Panc1 (cell line): ENCODE measurements at places on chromosomes 16 and 17.

DNA sequence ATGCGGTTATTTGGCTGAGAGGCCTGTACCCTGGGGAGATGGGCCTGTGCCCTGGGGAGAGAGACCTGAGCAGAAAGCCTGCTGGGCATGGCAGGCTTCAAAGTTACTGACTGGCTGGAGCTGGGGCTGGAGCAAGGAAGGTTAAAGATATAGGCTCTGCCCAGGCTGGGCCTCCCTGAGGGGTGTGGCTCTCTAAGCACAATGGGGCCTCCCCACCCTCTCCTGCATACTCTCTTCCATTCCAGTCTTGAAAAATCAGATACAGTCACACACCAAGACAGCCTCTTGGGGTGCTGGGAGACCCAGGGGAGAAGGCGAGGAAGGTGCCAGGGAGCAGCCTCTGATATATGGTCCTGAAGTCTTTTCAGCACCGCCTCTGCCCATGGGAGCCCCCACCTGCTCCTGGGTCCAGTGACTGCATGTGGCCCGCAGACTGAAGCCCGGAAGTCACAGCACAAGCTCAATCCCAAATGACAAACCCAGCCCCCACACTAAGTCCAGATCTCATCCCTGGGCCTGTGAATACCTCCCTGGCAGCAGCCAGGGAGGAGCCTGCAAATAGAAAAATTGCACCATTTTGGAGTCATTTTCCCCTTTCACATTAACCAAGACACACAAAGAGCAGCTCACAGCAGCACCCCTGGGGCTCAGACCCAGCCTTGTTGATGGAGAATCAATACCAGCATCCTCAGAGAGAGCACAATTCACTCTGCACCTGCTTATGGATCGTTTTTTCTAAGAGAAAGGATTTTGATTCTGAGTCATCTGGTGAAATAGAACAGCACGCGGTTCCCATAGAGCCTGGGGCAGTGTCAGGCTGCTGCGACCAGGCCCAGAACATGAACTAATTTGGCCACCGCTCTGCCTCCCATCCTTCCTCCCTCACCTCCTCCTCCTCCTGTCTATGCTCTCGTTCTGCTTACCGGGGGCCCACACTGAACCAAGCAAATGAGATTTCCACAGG lies 25.6 kb upstream of the CACNG1 start:
- no peak for DNase-seq

DNA sequence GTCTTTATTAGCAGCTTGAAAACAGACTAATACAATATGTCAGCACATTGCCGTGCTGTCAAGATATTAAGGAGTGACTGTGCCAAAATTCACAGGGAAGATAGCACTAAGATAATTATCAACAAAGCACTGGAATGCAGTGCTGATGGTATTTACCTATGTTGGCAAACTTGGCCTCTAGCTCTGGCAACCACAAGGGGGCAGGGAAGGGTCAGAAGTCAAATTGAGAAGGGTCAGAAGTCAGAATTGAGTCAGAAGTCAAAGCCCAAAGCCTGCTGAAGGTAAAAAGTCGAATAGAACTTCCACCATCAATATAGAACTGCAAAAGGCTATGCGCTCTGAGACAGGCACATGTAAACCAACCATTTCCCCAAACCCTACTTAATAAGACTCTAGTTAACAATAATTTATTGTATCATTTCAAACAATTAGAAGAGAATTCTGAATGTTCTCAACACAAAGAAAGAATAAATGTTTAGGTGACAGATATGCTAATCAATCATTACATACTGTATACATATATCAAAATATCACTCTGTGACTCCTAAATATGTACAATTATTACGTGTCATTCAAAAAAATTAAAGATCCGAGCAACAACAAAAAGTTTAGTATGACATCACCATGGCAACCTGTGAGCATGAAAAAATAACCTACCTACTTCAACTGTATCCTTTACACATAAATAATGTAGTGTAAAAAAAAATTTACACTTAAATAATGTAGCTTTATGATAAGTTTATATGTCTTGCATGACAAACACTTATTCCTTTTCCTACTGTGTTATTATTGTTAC lies 916.1 kb downstream of the KCNJ2 start:
- DNase-seq: no peak

GRCh38 chr16:490768-491167 lies 36.7 kb upstream of the CAPN15 start:
- no peak for DNase-seq

DNA sequence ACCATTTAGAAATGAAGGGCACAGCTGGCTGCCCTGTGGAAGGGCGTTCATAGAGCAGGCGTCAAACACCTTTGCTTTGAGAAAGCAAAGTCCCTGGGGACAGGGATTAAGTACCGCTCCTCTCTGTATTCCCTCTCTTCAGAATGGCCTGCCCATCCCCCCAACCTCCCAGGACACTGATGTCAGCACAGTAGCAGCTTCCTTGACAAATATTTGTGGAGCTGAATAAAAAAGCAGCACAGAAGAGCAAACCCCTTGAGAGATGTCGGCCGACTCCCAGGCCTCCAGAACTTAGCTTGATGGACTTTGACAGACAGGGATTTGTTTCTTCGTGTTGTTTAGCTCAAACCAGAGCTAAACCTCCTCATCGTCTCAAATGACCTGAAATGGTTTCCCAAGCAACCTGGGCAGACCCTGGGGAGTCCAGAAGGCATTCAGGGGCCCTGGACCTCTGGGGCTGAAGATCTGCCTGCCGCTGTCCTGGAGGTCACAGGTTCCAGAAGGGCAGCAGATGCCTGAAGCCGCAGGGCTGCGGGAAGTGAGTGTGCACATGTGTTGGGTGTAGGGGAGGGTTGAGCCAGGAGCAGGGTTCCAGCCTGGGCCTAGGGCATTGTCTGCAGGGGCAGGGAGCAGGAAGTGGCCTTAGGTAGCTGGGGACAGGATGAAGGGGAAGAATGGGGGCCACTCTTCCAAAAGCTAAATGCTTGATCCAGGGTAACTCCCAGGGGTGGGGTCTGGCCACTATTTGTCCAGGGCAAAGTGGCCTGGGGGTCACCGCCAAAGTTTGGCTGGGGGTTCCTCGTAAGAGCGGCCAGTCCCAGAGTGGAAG lies 42.3 kb upstream of the NKD1 start:
- no peak for DNase-seq

DNA sequence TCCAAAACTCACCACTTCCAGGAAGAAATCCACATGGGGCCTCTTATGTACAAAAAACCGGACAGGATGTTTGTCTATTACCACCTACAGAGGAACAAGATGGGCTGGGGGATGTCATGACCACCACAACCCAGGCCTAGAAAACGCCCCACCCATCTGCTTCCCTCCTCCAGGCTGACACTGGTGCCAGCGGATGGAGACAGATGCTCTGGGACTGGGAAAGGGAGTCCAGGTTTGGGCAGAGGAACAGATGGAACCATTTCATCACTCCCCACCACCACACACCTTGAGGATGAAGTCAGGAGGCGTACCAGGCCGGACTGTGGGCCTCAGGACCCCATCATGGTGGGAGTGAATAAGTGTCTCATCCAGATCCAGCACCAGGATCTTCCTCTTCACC lies 4.5 kb upstream of the GABARAP start:
- DNase-seq: no peak

DNA sequence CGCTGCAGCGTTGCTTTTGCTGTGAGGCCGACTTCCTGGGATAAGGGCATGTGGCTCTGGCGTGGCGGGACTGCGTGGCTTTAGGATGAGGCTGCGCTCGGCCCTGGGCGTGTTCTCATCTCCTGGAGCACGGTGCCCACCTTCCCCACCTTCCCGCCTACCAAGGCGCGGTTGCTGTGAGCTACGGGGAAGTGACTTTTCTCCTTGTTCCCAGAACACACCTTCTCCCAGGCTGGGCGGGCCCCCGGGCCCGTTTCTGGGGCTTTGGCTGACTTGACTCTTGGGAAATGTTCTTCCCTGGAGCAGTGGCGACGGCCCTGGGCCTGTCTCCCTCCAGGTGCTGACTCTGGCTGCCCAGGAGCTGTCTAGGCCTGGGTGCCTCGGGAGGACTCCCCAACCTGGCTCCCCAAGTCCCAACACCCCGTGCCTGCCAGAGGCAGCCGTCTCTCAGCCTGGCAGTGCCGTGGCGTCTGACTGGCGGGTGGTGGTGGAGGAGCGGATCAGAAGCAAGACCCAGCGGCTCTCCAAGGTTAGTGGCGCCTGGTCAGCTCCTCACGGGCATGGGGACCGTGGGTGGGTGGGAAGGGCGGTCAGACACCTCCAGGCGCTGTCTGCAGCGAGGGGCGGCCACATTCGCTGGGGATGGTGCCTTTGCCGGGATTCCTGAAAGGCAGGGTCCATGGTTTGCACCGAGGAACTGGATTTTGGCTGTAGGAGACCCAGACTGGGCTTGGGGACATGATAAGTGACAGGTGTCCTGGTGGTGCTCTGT lies 12.1 kb downstream of the TELO2 start:
- no peak for DNase-seq

DNA sequence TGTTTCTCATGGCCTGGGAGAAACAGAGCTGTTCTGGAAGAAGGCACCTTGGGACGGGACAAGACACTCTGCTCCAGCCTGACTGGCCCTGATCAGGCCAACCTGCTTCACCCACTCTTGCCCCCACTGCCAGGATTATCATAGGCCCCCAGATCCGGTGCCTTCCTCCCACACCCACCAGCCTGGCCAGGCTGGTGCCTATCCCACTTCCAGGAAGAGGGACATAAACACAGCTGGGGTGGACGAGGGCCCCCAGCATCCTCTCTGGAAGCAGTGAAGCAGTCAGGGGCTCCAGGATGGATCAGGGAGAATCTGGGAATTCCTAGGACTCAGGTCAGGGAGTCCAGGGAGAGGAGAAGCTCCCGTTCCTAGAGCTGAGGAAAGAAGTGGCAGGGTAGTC lies 16.9 kb upstream of the ITGA3 start:
- DNase-seq: no peak

GRCh38 chr17:66347661-66348514 lies 45.5 kb downstream of the PRKCA start:
- no peak for DNase-seq

DNA sequence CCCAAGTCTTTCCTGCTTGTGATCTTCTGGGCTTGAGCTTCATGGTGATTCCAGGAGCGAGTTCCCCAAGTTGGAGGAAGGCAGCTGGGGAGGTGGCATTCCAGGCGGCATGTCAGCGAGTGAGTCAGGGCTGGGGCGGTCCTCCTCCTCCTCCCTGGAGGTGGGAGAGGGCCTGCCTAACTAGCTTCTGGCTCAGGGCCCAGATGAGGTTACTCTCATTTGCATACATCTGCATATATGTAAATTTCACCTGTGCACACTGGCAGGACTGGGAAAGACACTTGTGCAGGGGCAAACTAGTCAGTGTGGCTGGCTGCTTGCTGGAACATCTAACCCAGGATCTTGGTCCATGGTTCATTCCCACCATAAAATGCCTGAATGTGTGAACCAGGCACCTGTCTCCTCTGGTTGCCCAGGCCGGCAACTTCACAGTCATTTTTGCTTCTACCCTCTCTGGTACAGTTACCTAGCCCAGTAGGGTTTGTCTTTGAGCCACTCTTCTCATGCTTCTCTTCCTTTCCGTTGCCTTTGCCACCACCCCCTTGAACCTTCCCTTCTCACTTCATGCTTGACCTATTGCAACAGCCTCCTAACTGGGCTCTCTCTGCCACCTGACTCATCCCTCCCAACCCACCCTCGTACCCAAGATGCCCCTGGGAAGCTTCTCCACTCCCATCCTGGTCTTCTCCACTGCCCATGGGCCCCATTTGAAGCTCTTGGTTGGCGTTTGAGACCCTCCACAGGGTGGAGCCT lies 9.6 kb upstream of the DLX4 start:
- DNase-seq: no peak

GRCh38 chr16:13507530-13507929 lies 412.4 kb upstream of the ERCC4 start:
- DNase-seq: no peak

GRCh38 chr16:8905795-8906591 lies 23.8 kb downstream of the LITAFD start:
- no peak for DNase-seq

DNA sequence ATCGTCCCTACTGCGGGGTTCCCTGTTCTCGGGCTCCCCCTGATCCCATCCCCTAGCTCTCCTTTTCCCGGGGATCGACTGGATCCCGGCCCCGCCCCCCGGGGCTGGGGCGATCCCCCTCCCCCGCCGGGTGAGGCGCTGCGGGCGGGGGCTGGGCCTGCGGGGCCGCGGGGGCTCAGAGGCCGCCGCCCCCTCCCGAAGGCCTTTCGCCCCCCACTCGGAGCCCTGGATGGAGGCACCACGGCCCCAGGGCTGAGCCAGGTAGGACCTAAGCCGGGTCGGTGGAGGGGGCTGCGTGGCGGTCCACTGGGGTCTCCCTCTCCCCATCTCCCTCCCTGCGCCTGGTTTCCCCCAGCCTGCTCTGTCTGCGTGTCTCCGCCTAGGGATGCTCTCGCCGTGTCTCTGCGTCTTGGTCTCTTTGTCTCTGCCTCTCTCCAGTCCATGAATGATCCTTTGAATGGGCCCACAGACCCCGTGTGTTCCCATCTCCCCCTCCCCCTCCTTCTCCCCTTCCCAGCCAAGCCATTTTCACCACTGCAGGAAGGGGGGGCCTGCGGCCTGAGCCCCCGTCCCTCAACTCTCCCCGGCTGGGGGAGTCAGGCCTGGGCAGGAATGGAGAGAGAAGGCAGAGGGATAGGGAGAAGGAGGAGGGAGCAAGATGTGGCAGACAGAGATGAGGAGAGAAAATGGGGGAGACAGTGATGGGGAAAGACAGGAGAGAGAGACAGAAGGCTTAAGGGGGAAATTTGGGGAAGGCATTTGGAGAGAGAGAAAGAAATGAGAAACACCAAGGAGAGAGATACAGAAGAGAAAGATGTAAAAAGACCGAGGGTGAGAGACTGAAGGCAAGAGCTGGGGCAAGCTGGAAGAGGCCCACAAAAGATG lies 1.7 kb upstream of the TMEM256 start:
- no peak for DNase-seq
